ENCODE measurements at places on chromosomes 11 and 22.

DNA sequence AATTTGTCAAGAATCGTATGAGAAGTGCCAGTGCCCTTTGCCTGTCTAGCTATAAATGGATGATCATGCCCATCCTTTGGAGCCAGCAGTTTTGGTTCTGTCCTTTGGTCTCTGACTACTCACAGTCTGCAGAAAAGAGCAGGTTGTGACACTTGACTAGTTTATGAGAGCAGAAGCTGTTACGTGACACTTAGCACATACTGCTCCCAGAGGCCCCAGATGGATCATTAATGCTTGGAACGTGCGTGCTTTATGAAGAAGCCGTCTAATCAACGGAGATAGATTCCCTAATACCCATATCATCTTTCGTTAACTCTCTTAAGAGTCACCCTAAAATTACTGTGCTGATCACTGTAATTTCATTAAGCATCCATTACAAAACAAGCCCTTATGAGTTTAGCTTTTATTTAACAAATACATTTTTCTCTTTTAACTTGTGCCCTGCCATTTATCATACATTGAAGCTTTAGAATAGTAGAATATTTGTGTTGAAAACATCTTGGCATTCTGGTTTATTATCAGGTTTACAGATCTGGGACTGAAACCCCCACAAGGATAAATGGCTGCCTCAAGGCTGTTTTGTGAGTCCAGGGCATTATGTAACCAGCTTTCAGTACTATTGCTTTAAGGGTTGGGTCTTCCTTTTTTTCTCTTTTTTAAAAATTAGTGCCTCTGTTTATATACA, 47.0 kb upstream of the ADORA2A start:
- DNase-seq: no peak

DNA sequence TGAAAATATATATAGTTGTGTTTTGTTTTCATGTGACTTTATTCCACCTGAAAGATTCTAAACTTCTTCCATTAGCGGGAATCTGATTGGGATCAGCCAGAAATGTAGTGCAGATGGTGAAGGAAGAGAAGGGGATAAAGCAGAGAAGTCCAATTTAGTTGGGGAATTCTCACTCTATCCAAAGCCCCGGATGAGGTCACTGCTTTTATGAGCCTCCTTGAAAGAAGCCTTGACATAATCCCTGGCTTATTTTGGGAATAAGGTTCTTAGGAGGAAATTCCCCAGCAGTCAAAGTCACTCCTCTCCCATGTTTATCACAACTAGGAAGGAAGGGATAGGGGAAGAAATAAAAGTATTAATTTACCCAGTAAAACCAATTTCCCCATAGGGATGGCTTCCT, 41.1 kb downstream of the OSBP start:
- no peak for DNase-seq

DNA sequence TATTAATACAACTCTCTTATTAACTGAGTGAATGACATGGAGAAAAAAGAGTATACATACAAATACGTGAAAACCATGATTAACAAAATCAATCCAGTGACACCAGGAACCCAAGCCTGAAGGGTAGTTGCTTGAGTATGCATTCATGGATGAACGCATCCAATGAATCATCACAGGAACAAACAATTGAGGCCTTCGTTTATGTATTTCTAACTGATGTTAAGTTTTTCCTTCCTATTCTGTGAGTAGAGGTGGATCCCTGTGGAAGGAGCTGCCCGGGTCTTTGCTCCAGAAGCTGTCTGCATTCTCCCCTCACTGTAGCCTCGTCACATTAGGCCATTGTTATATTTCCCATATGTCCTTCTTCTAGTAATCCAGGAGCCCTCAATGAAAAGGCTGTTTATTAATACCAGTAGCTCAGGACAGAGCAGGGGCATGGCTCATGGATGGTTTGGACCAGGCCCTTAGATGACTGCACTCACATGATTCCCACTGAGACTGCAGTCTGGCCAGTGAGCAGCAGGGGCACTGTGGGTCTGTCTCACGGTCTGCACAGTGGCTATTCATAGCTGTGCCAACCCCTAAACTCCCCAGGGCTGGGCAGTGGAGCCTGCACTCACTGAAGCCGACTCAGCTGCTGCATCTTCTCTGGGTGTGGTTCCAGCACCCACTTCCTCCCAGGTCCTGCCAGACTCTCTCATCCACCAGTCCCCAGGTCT, 128.1 kb upstream of the TOP3B start:
- DNase-seq: peak; percentile 48

- DNase-seq: no peak
Measured at GRCh38 chr11:20088397-20089225, 71.7 kb downstream of the DBX1 start.

GRCh38 chr11:126303623-126304456, at the start of gene DCPS:
TSS of gene DCPS (plus strand) at chr11:126304060. CDS start at chr11:126304081, 21 bp downstream.
- no peak for DNase-seq

- peak; percentile 45 for DNase-seq
Measured at GRCh38 chr11:74255741-74256375, 55.6 kb downstream of the P4HA3 start.

GRCh38 chr22:44088976-44089570, 65.0 kb downstream of the PARVB start:
- peak; percentile 42 for DNase-seq

DNA sequence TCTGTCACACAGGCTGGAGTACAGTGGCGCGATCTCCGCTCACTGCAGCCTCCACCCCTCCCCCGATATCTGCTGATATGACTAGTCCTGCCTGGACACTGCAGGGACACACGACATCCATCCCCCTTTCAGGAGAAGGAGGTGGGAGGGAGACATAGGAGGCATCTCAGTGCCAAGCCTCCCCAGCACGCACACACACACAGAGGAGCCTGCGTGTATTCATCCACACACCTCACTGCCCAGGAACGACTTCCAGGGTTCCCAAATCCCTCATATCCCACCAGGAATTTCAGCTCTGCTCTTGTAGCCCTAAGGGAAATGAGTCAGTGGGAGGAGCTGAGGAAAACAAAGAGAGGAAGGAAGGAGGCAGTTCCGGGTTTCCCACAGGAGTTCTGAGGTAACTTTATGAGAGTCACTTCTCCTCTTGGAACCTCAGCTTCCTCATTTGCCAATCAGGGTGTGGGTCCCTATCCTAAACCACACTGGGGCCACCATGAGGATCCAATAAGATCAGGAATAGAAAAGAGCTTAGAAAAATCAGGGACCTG, 37.2 kb upstream of the ACER3 start:
- peak; percentile 55 for DNase-seq

- DNase-seq: no peak
Measured at GRCh38 chr11:69052343-69053168, 3.8 kb downstream of the TPCN2 start.

DNA sequence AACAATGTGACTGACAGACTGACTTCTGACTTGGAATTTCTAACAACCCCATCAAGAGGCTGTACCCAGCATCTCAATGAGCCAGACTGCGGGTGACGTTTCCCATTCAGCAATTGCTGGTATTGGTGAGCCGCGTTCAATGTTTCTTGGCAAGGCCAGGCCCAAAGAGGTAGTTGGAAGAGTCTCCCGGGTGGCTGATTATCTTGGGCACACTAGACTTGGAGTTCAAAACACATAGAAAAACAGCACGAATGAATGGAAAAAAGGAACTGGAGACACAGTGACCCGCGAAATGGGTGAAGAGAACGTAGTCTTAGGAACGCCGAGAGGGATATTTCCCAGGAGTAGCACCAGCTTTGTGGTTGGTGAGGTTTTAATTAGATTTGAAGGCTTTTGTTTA, 115.7 kb downstream of the RPS6KA4 start:
- DNase-seq: no peak

DNA sequence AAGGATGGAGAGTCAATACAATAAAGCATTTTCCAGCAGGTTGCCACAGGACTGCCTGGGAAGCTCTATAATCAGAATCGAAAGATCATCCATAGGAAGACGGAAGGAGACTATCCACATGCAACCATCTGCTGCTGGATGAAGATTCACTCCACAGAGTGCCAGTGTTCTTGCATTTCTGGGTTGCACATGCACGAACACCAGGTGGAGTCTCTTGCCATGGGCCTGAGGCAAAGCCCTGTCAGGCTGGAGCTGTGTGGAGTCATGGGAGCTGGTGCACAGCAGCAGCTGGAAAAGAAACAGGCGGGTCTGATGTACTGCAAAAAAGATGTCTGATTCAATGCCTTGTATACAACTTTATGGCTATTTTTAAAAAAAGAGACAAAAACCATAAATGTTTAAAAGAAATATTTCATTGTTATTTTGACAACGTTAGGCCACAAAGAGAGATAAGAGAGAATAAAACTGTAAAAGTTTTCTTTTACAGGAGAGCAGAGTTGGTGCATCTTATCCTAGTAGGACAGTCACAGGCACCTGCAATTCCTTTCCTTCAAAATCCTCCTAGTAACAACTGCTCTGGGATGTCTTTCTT, 12.9 kb upstream of the FAT3 start:
- DNase-seq: no peak

DNA sequence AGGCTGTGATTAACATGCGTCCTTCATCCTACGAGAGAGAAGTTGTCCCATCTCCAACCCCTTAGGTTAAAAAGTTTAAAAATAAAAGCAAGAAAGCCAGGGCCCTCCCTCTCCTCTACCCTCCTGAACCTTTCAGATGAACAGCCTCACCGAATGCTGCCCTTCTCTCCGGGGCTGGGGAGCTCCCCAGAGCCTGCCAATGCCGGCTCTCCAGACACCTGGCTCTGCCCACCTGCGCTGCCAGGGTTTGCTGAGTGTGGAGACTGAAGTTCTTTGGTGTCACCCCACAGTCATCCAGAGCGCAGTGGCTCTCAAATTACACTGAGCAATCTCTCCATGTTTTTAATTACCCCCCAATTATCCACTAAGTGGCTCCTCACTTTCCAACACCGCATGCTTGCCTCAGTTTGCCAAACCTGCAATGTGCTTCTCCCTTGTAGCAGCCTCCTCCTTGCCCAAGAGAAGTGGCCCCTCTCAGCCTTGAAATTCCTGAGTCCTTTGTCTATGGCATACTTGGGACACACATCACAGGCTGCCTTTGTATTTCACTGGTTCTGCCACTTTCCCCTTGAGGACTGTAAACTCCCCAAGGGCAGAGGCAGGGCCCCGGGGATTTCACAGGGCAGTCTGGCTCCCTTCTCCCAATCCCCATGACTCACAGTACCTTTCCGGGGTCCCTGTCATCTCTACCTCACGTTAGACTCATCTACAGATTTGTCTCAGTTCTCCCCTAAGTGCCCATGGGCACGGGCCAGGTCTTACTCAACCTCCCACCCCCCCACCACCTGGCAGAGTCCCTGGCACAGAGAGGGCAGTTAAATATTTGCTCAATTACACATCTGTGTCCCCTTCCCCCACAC, 2.0 kb downstream of the MYH9 start:
- DNase-seq: no peak

DNA sequence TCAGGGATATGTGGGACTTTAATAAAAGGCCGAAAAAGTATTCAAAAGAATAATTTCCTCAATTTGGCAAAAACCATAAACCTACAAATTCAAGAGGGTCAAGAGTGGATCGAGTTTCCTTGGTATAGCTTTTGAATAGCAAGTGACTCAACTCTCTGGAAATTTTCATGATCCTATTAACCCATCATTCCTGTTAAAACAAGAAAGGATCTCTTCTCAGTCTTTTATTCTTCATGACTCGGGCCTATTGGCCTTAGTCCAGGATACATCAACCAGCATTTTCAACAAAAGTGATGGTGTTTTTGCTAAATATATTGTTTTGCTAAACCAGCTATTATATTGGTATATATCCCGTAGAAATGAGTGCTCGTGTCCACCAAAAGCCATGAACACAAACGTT, 110.3 kb downstream of the ATXN10 start:
- DNase-seq: no peak

DNA sequence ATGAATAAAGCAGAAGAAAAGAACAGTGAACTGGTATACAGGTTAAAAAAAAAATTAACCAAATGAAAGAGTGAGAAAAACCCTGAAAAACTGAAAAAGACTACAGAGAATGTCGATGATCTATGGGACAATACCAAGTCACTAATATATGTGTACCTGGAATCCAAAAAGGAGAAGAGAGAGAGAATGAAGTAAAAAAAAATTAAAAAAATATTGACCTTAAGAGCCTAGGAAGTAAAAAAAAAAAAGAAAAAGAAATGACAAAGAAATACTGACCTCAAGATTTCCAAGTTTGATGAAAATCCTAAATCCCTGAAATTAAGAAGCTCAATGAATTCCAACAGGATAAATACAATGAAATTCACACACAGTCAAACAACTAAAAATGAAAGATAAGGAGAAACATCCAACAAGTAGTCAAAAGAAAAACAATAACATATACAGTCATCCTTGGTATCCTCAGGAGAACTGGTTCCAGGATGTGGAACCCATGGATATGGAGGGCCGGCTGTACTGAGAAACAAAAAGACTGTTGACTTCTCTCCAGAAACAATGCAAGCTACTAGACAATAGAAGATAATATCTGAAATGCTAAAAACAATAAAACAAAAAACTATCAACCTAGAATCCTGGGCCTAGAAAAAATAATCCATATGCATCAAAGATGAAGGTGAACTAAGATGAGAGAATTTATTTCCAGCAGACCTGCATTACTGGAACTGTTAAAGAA, 33.5 kb upstream of the SERPIND1 start:
- DNase-seq: no peak

DNA sequence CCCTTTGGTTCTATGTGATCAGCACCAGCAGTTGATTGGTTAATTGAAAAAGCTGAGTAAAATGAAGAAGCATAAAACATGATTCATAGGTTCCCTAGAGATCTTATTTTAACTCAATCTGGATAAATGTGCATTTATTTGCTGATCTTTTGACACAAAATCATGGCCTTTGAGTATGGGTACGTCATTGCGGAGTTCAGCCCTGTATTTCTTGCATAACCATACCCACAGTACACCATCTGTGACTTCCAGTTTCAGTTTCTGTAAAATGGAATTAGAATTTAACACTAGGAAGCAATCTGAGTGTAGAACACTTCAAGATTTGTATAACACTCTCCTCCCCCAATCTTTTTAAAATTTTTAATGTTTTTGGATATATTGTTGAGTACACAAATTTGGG, 358.2 kb downstream of the DDX10 start:
- DNase-seq: no peak

DNA sequence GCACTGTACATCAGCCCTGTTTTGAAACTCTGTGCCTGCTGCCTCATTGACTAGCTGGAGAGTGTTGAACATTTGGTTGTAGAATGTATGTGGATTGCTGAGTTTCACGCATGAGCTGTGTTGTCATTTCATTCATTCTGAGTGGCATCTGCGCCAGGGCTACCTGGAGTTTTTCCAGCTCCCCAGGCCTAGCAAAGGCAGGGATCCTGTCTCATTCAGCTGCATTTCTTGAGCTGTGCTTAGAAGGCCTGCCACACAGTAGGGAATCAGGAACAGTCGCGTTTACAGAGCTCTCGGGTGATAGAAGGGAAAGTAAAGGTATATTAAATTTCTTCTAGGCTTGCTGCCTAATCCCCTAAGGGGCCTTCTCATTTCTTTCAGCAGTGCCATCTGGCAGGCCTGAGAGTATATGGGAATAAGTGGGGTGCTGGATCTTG, 44.3 kb downstream of the PTPRJ start:
- no peak for DNase-seq

All from HS-27A (cell line).